DMS79 (cell line): ENCODE measurements at places on chromosomes 2 and 18.

DNA sequence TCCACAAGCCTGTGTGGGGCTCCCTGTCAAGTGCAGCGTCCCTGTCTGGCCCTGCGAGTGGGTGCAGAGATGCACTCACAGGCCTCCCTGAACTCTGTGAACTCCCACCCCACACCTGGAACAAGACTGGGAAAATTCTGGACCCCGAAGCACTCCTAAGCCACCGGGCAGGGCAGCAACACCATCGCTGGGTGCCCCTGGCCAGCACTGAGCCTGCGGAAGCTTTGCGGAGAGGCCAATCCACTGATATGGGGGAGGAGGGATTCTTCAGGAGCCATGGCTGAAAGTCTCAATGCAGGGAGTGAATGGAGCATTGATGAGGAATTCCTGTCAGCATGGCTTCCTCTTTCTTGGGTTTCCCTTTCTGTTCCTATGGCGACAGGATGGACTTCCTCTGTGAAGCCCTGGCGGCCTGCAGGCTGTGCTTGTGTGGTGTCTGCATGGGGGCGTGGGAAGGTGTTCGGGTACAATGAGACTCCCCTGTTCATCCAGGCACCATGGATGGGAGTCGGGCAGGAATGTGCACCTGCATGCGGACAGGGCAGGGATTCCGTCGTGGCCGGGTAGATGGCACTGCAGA, 15.1 kb downstream of the TRIB2 start:
- no peak for DNase-seq

DNA sequence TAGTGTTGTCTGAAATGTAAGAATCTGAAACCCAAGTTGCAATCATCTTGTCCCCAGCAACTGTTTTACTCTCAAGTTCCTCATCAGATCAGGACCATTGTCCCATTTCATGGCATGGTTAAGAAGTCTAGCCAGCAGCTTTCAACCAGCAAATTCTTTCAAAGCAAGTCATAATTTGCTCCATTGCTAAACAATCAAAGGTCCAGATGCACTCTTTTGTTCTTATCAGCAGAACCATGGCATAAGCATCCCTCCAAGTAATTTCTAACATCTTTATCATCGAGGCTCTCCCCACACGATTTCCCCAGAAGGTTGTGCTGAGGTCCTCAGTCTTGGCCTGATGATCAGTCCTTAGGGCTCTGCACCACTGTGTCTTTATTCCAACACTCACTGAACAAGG, 67.5 kb upstream of the APCDD1 start:
- no peak for DNase-seq

DNA sequence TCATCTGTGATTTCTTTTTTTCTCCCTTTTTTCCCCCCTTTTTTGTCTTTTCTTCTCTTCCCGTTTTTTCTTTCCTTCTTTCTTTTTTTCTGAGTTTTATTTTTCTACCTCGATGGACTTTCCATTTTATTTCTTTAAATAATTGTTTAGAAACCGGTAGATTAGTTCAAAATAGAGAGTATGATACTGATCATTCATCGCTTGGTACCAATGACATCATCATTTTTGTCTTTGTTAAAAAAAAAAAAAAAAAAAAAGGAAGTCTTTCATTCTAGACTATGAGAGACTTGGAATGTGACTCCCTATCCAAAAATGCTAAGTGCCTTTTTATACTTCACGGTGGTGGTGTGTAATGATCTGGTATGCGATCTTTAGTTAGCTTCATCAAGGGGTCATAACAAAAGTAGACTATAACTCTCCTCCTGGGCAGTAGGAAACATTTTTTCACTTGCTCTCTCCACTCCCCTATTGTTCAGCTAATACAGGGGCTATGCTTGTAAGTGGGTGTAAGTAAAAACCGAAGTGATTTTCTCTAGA, 1517.5 kb upstream of the ZEB2 start:
- no peak for DNase-seq

GRCh38 chr2:125168442-125168841, 1143.4 kb downstream of the CNTNAP5 start:
- no peak for DNase-seq

DNA sequence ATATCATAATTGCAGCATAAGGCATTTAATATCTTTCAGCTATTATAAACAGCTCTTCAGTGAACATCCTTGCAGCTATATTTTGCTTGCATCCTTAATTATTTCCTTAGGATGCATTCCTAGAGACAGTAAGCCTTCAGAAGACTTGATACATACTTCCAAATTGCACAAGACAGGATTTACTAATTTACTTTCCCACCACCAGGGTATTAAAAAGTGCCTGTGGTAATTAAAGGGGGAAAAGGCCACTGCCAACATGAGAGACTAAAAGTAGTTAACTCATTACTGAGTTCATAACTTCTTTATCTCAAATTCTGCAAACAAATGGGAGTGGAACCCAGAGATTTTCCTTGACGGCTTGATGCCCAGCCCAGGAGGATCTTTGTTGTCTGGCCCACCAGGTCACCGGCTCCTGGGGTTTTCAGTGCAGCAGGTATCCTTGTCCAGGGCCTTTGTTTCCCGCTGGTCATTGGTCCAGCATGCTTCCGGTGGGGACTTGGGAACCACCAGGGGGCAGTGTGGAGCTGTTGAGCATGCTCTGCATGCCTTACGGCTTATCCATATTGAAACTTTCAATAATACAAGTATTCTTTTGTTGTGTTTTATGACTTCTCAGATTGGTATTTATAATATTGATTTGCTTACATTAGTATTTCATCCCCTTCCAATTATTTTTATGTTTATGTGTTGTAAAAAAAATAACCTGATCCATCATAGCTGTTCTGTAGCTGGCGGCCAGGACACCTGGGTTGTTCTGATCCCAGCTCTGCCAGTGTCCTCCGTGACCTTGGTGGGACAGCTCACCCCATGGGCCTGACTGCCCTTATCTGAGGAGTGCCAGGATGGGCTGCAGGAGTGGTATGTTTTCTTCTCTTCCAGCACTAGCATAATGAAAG, 61.4 kb downstream of the TGOLN2 start:
- DNase-seq = no peak

GRCh38 chr2:24047703-24048033, 477 bp upstream of the WDCP start:
- DNase-seq = no peak

- DNase-seq = no peak
These were observed 6.8 kb downstream of the MGAT5 start for GRCh38 chr2:134260713-134261112.

- no peak for DNase-seq
These were observed 95.7 kb upstream of the EPC2 start for GRCh38 chr2:148548716-148549400.

GRCh38 chr2:29923110-29923721, 1.8 kb upstream of the ALK start:
- peak; percentile 48 for DNase-seq

DNA sequence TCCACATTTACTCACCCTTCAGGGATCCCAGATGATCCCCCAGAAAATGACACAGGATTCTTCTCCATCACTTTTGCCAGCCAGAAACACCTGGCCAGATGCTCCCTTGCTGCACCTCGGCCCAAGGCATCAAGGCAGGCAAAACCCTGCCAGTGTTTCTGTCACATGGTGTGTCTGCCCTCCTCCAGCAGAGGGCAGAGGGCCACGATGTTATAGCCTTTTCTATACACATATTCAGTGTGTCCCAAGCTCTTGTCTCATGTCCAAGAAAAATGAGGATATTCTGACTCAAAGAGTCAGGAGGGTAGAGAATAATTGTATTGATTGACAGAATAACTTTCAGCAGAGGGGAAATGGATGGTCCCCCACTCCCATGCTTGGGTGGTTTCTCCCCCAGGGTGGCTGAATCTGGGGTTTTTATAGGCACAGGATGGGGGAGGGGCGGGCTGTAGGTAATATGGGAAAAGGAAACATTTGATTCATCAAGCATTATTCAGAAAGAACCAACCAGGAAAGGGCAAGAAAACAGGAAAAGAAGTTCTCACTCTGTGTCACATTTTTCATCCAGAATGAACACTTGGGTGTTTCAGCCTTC, 933.9 kb downstream of the TRIB2 start:
- DNase-seq = no peak

DNA sequence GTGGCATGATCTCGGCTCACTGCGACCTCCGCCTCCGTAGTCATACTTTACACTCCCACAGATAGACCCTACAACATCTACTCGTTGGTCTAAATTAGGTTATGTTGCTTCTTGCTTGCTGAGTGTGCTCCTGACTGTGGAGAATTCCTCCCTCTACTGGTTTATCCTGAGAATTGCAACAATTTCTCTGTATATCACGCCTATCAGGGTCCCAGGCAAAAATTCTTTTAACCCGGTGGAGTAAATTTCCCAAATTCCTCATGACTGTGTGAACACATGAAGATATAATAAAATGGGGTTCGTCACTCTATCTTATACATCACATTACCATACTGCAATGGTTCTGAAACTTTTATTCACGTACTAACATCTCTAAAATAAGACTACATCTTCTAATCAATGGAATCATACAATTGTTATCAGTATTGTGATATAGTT, 156.7 kb downstream of the EVA1A start:
- no peak for DNase-seq

DNA sequence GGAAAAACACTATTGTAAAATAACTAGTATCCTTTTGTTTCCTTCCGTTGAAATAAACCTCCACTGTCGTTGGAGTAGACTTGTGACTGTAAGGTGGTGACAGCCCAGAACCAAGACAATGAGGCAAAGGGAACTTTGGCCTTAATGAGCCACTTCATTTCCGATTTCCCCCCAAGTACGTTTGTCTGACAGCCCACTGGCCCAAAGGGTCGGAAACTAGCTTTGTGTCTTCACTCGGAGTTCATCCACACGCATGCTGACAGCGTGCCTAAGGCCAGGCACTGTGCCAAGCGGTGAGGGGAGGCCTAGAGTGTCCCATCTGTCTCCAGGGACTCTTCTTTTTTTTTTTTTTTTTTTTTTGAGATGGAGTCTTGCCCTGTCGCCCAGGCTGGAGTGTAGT, 21.0 kb downstream of the HJURP start:
- DNase-seq = no peak

GRCh38 chr18:30709595-30709994, 332.9 kb downstream of the DSC3 start:
- no peak for DNase-seq

GRCh38 chr2:231360401-231360800, 35.1 kb upstream of the B3GNT7 start:
- no peak for DNase-seq

DNA sequence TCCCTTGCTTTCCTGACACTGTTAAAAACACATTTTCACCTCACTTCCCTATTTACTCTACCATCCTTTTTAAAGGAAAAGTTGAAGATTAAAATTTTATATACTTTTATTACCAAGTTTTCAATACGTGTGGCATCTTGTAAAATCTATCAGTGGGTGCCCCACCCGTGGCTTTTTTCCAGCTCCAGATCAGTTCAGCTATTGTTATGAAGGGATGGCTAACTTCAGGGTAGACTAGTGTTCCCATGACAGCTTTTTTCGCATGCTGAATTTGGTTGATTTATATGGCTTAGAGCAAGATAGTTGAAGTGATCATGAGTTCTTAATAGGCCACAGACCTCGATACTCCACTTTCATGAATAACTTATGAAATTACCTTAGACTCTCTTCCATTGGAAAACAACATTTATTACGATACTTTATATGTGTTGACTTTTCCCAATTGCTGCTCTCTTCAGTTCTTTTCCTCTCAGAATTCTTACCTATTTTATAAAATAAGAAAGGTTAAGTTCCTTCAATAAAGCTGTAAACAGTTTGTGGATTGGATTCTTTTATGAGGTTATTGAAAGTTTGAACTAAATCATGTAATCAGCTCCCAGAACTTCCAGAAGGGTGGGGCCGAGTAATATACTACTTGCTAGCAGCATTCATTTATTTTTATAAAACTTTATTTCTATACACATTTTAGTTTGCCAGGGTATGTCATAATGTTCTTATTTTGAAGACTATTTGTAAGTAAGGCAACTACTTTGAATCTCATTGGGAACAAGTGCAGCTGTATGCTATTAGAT, 680.9 kb downstream of the SATB2 start:
- no peak for DNase-seq

DNA sequence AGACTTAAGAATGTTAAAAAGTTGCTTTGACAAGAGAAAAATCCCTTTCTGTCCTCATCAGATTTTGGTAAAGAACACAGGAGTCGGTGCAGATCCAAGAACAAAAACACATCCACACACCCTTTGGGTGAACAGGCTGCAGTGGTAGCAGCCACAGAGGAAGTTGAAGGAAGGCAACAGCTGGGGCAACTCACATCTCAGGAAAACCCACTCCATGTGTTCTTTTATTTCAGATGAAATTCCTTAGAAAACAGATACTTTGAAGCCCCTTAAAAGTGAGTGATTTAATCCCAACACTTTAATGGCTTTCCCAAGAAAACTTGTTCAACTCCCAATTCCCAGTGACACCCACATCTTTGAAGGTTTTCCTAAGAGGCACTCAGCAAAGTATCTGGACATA, 271.3 kb downstream of the ICOS start:
- no peak for DNase-seq

DNA sequence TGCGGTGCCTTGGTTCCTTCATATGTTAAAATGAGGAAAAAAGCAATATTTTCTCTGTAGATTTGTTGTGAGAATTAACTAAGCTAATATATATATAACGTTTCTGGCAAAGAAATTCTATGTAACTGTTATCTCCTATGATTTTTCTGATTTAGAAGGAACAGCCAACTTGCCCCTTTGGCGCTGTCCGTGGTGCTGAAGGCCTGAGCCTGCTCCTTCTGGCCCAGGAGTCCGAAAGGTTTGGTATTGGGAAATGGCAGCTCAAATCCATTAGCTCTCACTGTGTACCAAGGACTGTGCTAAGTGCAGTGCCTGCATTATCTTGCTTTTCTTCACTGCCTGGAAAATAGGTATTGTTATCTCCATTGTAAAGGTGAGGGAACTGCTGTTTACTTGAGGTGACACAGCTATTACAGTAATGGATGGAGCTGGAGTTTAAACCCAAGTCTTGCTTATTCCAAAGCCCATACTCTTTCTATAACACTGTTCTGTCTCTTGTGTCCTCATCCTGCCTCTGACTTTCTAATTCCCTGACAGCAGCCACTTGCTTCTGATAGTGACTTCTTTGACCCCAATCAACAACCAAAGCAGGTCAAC, 52.2 kb downstream of the C1QL2 start:
- no peak for DNase-seq

- no peak for DNase-seq
These were observed 90.1 kb downstream of the ACVR1 start for GRCh38 chr2:157785866-157786662.

- DNase-seq = no peak
These were observed 473.3 kb downstream of the FBXO15 start for GRCh38 chr18:73674125-73674865.

DNA sequence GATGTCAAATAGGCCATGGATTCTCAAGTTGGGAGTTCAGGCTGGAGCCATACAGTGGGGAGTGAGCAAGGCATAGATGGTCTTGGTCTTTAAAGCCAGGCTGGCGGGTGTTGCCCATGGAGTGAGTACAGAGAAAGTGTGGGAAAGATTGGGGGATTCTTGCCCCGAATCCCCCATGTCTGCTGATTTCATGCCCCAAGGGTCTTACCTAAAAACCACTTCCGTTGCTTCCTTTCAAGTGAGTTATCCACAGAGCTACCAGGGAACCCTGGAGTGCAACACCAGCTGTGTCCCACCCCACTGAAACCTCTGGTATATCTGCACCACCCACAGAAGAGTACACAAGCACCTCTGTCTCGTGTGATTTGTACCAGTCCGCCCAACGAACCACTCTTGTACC, 31.4 kb downstream of the FHOD3 start:
- no peak for DNase-seq

GRCh38 chr18:51195451-51196117, 1.9 kb downstream of the MEX3C start:
- DNase-seq = peak; percentile 68
